ENCODE measurements at places on chromosomes 2 and 18. TPM values are rescaled to one million over a fixed set of nuclear protein-coding genes. Genes with fewer than 3 reads are reported as not detected.

GRCh38 chr2:171772373-171772772 is 85.1 kb downstream of the DYNC1I2 start:
- no peak overlapping the region for H3K27ac ChIP-seq
- no peak overlapping the region for H3K4me3 ChIP-seq

Gene ASPRV1
- 0.30 TPM for total RNA-seq

- H3K4me1 ChIP-seq: no peaks in the 10 kb centered on the region
- no peak overlapping the region for H3K27ac ChIP-seq
- no peak overlapping the region for H3K4me3 ChIP-seq
- H3K27me3 ChIP-seq: no peaks in the 10 kb centered on the region
- H3K36me3 ChIP-seq: no peaks in the 10 kb centered on the region
These were observed 38.7 kb downstream of the ATP9B start for GRCh38 chr18:79107886-79108285.

Gene STARD6
- not detected for total RNA-seq

- no peaks in the 10 kb centered on the region for H3K27me3 ChIP-seq
- H3K36me3 ChIP-seq: no peaks in the 10 kb centered on the region
- H3K4me3 ChIP-seq: no peak overlapping the region
These were observed 95.7 kb upstream of the LINC00305 start for GRCh38 chr18:64244571-64244970.

Gene POTEC
- not detected for total RNA-seq
